ENCODE measurements at places on chromosomes 5 and 9. TPM values are rescaled to one million over a fixed set of nuclear protein-coding genes. Genes with fewer than 3 reads are reported as not detected.

- DNase-seq: peak; percentile 60
Observed at GRCh38 chr5:10695055-10695649, 65.9 kb downstream of the DAP start.

The RALGDS gene
- total RNA-seq: 19.9 TPM

The LECT2 gene
- not detected for total RNA-seq

The DMXL1 gene
- total RNA-seq: 26.0 TPM

DNA sequence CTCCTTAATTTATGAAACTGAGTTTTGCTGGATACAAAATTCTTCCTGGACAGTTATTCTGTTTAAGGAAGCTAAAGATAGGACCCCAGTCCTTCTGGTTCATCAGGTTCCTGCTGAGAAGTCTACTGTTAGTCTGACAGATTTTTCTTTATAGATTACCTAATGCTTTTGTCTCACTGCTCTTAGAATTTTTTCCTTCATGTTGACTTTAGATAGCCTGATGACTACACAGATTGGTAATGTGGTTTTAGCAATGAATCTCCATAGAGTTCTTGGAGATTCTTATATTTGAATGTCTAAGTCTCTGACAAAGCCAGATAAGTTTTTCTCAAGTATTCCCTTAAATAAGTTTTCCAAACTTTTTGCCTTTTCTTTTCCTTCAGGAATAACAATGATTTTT, 419.7 kb downstream of the CDH10 start:
- DNase-seq: no peak

The PCDHGC5 gene
- 1.8 TPM for total RNA-seq

DNA sequence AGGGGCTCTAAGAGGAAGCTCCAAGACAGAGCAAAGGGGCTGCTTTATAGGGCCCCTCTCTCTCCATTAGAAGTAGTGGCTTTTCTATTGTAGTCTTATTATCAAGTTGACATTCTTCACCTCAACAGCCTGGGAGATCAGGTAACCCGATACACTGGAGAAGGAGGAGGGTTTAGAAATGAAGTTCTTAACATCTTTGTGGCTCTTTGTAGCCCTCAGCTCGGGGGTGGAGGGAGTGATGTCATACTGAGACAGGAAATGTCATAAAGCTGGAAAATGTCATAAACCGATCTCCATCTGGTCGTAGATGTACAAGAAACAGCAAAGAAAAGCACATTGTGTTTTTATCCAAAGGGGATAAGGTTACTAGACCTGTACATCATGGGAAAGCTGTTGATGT, 17.9 kb downstream of the PDZD2 start:
- no peak for DNase-seq

The COL15A1 gene
- not detected for total RNA-seq
